ENCODE measurements at places on chromosomes 3 and 15. TPM values are rescaled to one million over a fixed set of nuclear protein-coding genes. Genes with fewer than 3 reads are reported as not detected.
A peak's percentile ranks its signal among the peaks of the same experiment; 100 is the strongest.

GRCh38 chr15:57227166-57227565 is 149.1 kb upstream of the CGNL1 start:
- no peak for DNase-seq

DNA sequence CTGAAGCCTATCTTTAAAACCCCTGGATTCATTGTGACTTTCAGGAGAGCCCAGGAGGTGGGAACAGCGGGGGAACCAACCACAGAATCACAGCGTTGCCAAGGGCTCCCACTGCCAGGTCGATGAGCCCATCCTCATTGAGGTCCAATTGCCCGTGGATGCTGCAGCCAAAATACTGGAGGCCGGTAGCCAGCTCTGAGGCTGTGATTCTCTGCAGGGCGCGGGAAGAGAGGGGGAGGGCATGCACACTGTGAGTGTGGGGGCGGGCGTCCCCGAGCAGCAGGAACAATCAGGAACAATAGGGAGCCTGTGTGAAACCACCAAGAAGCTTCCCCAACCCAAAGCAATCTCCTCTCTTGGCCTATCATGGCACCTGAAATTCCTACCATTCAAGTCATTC is 53.4 kb downstream of the FEM1B start:
- no peak for DNase-seq

Gene FBXO40
- not detected for total RNA-seq

DNA sequence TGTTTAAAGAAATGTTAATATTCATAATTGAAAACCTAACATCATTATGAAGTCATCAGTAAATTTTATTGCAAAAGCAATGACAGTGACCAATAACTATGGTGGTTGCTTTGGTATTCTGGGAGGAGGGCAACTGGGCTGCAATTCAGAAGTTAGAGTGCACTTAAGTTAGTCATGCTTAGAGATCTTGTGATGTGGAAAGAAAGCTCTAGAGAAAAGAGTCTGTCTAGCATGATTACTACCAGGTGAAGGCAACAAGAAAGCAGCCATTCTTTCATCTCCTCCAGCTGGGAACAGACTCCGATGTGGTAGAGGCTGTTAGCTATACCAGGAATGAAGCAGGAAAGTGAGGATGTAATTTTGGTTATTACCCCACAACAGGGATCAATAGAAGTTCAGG is 625.6 kb downstream of the SI start:
- DNase-seq: no peak

GRCh38 chr3:102354818-102355515 is 79.8 kb upstream of the ZPLD1 start:
- no peak for DNase-seq

Gene NOX5
- total RNA-seq: 0.36 TPM

DNA sequence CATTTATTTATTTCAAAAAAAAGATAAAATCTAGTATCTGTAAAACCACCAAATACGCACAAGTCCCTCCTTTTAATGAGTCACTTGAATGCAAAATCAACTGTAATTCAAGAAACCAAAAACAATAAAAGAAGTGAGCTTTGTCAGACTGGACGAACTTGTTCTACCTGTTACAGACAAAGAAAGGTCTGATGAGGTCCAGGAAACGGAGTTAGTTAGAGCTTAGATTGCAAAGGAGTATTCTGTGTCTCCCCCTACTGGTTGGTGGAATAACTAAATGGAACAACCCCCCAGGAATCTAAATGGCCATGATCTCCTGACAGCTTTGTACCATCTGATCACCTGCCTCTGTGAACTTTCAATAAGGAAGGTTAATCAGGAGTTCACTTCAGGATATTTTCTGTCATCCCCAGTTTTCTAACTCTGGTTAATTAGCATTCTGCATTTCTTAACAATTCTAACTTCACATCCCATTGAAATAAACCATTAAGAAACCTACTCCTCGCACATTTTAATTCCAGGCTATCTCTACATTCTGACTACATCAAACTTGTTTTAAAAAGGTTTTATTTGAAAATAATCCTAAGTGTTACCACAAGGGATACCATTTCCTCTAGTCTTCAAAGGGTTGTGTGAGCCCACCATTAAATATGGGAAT is 333.0 kb upstream of the SATB1 start:
- no peak for DNase-seq

GRCh38 chr3:137970914-137971831 is 38.8 kb upstream of the CLDN18 start:
- DNase-seq: peak; percentile 56

GRCh38 chr3:85360742-85361387 is 402.1 kb downstream of the CADM2 start:
- DNase-seq: no peak

Gene SCG5
- total RNA-seq: 3.4 TPM

GRCh38 chr15:94723801-94724200 is 492.4 kb downstream of the MCTP2 start:
- DNase-seq: no peak

DNA sequence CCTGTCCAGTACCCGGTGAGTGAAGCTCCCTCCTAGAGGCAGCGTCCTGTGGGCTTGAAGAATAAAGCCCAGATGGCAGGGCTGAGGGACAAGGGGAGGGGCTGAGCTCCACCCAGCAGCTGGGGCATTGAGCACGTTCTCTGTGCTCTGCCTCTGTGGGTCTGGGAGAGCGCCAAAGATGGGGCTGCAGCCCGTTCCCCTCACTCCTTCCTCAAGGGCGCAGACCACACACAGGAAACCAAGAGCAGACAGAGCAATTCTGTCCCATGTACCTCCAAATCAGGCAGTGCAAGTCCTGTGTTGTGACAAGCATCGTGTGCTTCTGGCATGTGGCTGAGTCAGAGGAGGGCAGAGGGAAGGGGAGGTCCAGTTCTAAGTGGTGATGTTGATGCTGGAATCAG is 15.7 kb upstream of the KIF23 start:
- no peak for DNase-seq

DNA sequence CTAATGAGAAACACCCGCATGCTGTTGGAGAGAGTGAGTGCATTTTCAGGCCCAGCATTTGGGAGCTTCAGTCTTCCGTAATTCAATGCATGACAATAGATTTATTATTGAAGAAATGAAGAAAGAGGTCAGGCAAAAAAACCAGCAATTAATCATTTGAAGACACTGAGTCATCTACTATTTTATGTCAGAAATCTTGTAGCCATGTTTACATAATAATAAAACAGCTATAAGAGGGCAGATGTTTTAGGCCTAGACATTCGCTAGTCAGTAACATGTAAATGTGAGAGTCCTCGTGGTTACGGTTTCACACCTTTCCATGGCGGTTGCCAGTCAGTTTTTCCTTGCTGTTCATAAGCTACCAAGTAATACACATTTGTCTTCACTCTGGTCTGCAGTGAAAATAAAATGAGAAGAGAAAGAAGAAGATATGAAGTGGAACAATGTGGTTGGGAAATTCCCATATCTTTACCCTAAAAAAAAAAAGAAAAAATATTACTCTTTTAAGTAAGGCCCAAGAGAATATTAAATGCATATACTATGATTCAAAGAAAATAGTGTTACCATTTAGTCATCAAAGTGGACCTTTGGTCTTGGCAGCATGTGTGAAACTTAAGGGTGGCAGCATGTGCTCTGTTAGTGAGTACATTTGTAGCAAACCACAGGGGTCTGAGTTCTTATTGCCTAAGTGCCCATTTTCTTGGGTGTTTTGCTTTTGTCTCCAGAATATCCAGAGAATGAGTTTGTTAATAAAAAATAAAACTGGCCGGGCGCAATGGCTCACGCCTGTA is 140.5 kb upstream of the TBL1XR1 start:
- DNase-seq: no peak
